Adipocyte (in vitro differentiated cells): ENCODE measurements at places on chromosomes 2 and 18.
A peak's percentile ranks its signal among the peaks of the same experiment; 100 is the strongest.

- DNase-seq = no peak
These were observed 5.5 kb upstream of the CYP27A1 start for GRCh38 chr2:218776488-218776887.

DNA sequence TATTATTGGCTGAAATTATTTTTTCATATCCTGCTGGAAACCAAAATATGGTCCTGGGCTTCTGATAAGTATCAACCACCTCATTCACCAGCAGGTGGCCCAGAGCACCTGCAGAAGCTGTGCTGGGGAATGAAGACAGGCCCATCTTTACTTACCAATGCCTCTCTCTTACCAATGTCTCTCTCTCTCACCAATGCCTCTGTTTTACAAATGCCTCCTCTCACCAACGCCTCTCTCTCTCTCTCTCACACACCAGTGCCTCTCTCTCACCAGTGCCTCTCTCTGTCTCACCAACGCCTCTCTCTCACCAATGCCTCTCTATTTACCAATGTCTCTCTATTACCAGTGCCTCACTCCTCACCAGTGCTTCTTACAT, 2.3 kb upstream of the MAL start:
- DNase-seq = no peak

GRCh38 chr18:73060666-73061288, 193.0 kb upstream of the NETO1 start:
- peak; percentile 40 for DNase-seq

DNA sequence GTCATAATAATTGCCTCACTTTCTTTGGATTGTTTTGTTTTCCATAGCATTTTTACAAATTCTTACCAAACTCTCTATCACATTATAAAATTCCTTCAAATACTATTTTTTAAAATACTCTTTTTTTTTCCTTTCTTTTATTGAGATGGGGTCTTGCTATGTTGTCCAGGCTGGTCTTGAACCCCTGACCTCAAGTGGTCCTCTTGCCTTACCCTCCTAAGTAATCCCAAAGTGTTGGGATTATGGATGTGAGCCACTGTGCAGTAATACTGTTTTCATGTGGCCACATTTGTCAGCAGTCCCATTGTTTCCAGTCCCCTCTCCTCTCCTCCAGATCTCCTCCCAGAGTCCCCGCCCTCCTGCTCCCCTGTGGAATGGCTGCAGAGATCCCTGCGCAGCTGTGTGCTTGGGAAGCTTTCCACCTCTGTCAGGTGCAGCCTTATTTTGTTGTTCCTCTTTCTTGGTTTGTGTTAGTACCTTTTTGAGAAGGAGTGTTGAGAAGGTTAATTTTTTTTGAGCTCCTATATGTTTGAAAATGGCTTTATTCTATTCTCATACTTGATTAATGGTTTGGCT, 227.3 kb downstream of the LOXHD1 start:
- DNase-seq = no peak

DNA sequence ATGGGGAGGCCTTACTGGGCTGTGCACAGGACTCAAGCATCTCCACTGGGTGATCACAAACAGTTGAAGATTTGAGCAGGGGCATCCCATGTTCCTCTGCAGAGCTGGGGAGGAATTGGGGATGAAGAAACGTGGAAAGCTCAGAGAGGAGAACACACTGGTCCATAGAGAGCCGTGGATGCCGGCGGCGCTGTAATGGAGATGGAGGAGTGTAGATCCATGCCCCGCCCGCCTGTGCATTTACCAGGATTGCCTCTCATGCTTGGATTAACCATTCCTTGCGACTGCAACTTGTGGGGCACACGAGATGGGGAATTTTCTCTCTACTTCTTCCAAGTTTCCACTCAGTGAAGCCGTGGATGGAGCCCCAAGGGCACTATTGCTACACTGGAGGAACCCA, 115.9 kb downstream of the NCK2 start:
- DNase-seq = no peak

DNA sequence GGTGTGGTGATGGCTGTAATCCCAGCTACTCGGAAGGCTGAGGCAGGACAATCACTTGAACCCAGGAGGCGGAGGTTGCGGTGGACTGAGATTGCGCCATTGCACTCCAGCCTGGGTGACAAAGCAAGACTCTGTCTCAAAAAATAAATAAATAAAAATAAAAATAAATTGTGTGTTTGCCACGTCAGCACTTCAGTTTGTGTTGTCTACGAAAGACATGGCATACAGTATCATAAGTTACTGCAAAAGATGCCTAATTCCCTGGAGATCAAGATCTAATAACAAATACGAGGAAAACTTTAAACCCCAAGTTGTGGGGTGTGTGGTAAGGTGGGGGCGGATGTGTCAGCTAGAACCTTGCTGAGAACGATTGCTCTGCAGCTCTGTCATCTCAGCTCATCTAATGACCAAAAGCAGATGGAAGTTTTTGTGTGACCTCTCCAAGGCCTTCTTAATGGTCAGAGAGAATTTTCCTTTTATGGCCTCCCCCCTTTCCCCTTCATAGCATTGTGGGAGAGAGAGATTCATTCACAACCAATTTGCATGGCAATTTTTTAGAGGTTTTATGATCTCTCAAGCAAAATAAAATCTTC, 11.3 kb downstream of the NPAS2 start:
- no peak for DNase-seq

DNA sequence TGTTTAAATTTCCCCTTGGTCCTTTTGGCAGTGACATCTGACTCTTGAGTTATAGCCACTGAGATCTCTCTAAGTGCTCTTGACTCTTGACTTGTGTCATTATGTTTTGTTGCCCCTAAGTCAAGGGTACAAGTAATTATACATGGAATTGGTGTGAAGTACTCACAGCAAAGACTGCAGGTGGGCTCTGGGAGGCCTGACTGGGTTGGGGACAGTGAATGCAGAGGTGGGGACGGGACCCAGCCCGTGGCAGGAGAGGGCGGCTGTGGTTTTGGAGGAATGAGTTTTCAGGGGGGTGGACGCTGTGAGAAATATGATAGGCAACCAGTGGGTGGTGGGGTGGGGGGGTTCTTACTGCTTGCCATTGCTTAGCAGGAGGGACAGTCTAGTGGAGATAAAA, 97.8 kb downstream of the NCK2 start:
- no peak for DNase-seq

GRCh38 chr18:63511285-63511684, 30.9 kb upstream of the SERPINB12 start:
- DNase-seq = peak; percentile 81

DNA sequence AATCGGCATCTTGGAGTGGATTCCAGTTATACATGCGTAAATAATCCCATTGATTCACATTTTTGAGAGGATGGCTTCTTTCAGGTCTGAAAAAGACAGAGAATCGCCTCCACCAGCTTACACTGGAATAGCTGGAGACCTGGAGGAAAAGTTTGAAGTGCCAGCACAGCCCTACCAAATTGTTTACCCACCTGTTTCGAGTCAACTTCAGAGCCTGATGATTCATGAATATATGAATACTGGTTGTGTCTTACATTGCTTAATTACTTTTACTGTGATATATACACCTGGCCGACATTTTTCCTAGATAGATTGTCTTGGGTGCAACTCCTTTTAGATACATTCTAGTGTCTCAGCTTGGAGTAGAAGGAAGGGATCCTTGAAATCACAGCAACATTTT, 335 bp upstream of the NCKAP5 start:
- no peak for DNase-seq

- no peak for DNase-seq
These were observed 1247.5 kb upstream of the ACVR2A start for GRCh38 chr2:146597291-146597690.

- no peak for DNase-seq
These were observed 17.6 kb upstream of the TMEM247 start for GRCh38 chr2:46461709-46462171.

DNA sequence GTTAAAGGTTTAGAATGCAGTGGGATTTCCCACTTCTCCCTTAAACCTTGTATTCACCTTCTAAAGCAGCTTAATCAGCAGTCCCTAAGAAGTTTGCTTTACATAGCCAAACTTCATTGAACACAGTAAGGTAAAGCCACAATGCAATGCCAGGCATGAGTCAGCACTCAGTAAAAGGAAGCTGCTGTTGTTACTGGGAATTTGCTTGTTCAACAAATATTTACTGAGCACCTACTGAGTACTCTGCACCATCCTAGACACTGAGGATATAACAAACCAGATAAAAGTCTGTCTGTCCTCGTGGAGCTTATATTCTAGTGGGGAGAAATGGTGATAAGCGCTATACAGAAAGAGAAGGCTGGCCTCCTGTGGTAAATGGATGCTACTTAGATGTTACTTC, 162.7 kb downstream of the PKP4 start:
- peak; percentile 52 for DNase-seq

GRCh38 chr2:8633735-8634313, 48.0 kb upstream of the ID2 start:
- peak; percentile 68 for DNase-seq

DNA sequence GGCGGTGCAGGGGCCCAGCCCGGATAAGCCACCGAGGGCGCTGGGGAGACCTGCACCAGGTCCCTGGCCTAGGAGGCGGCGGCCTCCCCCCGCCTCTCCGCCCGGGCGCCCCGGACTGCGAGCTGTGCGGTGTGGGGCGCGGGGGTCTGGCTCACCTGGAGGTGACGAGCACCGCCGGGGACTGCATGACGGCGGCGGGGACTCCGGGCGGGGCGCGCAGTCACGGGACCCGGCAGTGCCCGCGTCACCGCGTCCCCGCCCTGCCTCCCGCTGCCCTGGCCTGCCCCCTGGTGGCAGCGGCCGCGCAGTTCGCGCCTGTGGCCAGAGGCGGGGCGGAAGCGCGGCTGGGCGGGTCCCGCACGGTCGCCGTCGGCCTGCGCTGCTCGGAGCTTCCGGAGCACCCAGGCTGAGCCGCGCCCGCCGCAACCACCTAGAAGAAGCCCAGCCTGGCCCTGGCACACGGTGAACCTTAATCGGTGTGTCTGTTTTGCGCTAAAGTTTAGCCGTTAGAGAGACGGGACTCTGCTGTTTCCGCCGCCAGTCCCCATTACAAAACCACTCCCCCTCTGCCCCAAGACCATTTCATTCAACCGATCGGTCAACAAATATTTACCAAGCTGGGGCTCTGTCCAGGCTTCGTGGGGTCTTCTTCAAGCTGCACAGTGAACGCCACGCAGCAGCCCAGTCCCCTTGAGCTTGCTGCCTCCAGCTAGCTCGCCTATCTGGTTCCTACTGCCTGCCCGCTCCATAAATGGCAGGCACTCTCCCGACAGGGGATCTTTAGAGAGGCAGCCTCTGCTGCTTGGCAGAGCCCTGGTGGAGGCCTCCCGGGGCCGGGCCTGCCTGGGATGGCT, at the start of gene HS1BP3:
TSS of gene HS1BP3 (minus strand) at position 222 of the 854 bp plus-strand sequence. CDS start at position 187, 35 bp downstream.
- DNase-seq = peak; percentile 94

DNA sequence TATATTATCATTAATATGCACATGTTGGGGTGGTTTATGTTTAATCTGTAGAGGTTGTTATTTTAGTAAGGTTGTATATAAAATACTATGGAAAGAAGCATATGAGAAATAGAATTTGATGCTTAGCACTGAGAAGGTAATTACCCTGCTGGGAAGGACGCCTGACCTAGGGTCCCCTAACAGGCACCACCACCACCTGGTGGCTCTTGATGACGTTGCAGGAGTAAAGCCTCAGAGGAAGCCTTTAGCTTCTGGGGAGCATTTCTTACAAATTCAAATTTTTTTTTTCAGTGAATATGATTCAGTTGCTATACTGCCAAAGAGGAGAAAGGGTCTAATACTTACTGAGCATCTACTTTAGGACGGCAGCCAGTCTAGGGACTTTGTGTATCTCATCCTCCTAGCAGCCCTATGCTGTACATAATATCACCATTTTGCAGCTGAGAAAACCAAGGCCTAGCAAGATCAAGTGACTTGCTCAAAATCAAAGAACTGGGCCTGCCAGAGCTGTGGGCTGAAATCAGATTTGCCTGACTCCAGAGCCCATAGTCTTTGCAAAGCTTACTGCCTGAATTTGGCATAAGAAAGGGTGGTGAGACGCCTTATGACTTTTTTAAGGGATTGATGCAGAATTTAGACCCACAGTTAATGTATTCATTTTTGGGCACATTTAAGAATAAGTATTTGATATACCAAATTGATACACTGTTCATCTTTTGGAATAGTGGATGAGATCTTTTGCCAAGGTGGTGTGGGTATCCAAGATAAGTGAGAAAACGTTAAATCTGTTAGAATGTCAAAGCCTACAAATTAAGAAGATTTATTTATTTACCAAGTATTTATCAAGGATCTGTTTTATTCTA, 78.8 kb upstream of the GAREM1 start:
- DNase-seq = peak; percentile 54

DNA sequence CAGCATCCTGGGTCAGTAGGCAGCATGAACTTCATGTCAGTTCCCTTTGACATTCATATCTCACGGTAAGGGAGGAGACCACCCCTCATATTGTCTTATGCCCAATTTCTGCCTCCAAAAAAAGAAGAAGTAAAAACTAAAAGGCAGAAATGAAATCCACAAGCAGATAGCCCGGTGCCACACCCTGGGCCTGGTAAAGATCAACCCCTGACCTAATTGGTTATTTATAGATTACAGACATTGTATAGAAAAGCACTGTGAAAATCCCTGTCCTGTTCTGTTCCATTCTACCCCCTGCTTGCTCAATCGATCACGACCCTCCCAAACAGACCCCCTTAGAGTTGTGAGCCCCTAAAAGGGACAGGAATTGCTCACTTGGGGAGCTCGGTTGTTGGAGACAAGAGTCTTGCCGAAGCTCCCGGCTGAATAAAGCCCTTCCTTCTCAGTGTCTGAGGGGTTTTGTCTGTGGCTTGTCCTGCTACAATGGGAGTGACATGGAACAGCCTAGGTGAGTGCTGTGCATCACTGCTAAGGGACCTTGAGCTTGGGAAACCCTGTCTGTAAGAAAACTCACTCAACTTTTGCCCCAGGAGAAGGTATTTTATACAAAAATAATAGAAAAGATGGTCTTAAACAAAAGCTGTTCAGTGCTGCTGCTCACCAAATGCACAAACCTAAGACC, 11.1 kb downstream of the NDUFV2 start:
- no peak for DNase-seq

GRCh38 chr2:67476809-67477790, 80.0 kb downstream of the ETAA1 start:
- DNase-seq = peak; percentile 66

DNA sequence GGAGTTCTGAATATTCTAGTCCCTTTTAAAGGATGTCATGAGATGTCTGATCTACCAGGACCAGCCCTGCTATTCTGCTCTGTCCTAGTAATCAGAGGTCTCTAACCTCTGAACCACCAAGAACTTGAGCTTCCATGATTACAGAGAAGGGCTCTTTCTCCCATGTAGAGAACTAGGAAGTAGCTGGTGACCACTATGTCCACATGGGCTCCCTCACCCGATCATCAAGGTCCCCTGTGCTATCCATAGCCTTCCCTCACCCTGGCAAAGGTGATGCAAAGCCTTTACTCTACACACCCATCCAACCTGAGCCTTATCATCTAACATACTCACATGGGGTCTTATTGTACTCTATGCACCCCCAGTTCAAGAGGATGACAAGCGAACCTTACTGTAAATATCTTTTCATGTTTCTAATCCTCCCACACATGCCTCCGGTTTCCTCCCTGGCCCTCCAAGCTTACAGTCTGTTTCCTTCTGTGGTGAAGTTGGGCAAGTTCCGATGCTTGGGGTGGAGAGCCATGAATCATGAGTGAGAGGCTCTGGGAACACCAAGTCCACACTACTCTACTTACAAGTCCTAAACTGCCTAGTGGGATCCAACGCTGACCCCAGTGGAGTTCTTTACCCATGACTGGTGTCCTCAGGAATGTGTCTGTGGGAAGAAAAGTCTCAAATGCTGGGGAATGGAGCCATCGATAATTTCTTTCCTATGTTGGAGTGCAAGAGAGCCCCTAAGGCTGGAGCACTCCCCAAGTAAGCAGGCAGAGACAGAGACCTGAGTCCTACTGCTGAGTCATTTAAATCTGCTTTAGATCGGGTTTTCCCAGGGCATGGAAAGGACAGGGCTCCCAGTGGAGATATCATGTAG, 73.3 kb upstream of the KLF7 start:
- peak; percentile 98 for DNase-seq
